ENCODE measurements at places on chromosomes 7 and 10.

- no peak for DNase-seq
Measured at GRCh38 chr7:54080525-54080924, 461.6 kb upstream of the VSTM2A start.

DNA sequence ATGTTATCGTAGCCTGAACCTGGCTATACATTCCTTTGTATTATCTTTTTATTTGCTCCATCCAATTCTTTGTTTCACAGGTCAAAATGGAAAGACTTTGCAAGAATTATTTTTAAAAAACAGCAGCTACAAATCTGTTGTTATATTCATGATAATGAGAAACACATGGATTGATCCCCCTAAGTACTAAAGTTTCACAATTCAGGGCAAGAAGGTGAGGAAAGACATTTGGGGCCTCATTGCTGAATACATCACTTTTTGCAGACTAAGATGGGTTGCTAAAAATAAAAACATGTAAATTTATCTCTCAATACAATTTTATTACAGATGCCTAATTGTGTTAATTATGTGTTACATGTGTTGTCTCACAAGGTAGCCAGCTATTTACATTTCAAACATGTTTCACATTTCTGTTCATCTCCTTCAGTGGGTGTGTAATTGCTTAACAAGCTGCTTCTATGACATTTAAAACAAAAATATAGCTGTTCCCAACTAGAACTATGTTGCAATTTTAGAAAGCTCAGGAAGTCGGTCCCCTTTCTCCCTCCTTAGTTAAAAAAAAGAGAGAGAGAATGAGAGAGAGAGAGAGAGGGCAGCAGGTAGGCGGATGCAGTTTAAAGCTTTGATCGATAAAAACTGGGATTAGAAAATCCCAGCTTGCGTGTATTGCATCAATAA, 606.3 kb upstream of the FZD8 start:
- no peak for DNase-seq

GRCh38 chr10:52853704-52854103, 81.1 kb upstream of the MBL2 start:
- no peak for DNase-seq

- no peak for DNase-seq
Measured at GRCh38 chr7:26691406-26691805, 173.0 kb downstream of the SKAP2 start.

DNA sequence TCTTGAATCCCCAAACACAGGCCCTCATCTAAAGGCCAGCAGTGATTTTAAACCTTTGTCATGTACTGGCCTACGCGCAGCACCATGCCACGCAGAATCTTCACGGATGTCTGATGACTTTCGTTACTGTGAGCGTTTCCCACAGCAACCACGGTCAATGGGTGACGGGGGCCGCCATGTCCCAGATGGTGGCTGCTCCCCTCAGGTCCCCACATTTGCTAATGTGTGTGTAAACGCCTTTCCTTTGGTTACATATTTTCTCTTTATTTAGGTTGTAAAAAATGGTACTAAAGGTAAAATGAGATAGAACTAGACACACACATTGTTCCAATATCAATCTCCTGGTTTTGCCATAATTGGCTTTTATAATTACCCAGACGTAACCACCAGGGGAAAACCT, 551.8 kb downstream of the DNAJB6 start:
- no peak for DNase-seq

DNA sequence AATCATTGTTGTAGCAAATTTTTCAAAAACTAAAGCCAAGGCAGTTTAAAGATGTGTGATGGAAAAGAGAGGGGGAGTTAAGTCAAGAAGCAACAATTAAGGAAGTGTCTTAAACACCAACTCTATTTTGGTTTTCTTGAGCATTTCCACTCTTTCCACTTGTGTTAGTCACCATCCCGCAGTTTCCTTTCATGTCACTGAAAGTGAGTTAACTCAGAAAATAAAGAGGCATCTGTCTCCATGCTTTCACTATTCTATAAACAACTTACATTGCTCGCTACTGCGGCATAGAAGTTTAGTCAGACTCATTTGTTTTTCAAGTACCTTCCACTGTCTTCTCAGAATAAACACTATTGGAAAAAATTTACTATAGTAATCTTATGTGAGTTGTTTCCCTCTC, 284.9 kb upstream of the SEMA3D start:
- no peak for DNase-seq

DNA sequence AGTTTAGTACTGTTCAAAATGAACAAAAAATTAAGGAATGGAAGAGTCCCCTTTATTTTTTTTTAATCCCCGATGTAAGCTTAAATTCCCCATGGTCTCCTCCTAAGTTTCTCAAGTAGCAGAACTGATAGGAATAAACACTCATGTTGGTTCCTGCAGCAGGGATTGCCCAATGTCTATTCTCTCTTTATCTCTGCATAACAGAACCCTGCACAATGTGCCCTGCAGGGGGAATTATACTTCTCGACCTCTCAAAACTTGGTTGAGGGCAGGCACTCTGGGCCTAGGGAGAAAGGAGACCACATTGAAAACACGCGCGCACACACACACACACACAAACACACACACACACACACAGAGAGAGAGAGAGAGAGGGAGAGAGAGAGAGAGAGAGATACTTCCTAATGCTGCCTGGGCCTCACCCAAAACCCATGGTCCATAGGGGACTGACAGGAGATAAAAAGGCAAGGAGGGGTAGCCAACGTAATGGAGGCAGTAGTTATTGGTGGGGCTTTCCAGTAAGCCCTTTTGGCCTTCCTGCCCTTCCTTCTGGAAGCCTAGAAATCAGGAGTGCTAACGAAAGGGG, 22.7 kb downstream of the JAZF1 start:
- DNase-seq, result no peak

DNA sequence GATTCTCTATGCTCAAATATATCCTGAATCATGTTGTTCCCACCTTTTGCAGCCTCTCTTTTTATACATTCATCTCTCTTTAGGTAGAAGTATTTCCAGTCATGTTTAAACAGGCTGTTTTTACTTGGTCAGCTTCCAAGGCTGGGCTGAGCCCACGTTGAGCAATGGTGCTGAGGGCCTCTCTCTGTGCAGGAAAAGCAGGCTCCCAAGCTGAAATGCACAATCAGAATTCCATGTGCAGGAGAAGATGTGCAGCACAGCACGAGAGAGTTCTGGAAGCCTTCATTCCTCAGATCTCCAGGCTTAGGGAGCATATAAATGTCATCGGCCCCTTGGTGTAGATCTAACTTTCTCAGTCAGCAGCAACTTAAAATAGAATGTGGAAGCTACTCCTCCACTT, 588.5 kb downstream of the TNS3 start:
- DNase-seq, result no peak

GRCh38 chr7:35681231-35682029, 13.5 kb downstream of the HERPUD2 start:
- no peak for DNase-seq

Measured in eye (tissue), 1 donor.